Testis (tissue), 5 donors: ENCODE measurements at places on chromosomes 12 and 14. TPM values are rescaled to one million over a fixed set of nuclear protein-coding genes. Genes with fewer than 3 reads are reported as not detected.

DNA sequence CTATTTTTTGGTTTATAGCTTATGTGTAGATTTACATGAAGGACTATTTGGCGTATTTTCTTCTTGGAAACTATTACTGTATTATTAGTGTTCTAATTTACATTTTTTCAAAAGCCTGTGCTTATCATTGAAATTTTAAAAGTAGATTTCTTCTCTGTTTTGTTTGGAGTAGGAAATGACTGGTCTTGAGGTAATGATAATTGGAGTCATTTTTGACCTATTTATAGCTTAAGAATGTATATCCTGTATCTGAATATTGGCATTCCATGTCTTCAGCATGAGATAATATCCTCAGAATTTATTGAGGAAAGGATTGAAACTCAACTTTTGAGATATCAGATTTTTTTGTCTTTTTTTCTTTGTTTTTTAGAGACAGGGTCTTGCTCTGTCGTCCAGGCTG is 193.4 kb downstream of the ERC1 start:
- DNase-seq: no peak

- DNase-seq: peak; percentile 68
These were observed 318.2 kb downstream of the NUAK1 start for GRCh38 chr12:105820429-105821125.

GRCh38 chr12:89231686-89232085 is 120.6 kb downstream of the DUSP6 start:
- no peak for DNase-seq

DNA sequence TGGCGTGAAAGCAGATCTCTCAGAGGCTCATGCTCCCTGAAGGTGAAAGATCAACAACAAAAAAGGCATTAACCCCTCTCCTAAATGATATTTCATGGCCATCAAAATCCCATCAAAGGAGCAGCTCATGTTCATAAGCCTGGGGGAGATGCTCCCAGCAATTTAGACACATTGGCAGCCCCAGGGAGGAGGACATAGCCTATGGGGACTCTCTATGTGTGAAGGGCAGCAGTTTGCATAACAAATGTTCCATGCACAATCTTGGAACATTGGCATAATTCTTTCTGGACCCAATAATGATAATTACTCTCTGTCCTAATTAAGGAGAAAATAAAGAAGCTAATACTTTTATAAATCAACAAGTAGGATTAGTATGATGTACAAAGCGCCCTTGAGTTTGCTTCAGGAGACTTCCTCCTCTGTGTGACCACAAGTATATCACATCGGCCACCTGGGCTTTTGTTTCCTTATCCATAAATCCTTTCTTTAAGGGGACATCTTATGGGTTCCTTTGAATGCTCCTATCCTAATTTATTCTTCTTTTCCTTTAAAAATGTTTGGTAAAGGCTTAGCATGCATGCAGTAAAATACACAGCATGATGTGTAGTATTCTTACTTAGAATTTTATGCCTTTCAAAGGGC is 161.9 kb upstream of the PLEKHG7 start:
- DNase-seq: no peak

DNA sequence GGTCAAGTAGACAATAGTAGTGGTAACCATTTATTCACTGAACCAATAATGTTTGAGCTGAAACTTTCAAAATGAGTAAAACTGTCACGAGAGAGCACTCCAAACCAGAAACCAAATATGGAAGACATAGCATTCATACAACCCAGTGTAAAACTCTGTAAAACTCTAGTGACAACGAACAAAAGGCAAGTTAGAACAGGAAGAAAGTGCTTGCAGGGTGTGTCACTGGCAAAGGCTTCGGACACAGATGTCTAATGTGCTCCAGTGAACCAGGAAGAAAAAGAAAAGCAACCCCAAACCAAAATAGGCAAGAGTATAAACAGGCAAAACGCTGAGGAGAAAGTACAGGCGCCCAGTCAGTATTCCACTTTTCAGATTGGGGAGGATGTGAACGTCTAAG is 79.3 kb upstream of the FZD10 start:
- no peak for DNase-seq

- no peak for DNase-seq
These were observed 11.5 kb downstream of the MUCL1 start for GRCh38 chr12:54865683-54866324.

The GATC gene
- total RNA-seq: 20.9 TPM

The PIK3C2G gene
- 0.62 TPM for total RNA-seq

The GNB3 gene
- 5.0 TPM for total RNA-seq

The TXNRD1 gene
- total RNA-seq: 110 TPM

The TAS2R9 gene
- not detected for total RNA-seq

The SCNN1A gene
- 22.7 TPM for total RNA-seq

The SLC39A9 gene
- 59.9 TPM for total RNA-seq
